ENCODE measurements at places on chromosomes 6 and 20.

GRCh38 chr6:33343953-33344611 lies 26.5 kb upstream of the ZBTB22 start:
- no peak for DNase-seq

DNA sequence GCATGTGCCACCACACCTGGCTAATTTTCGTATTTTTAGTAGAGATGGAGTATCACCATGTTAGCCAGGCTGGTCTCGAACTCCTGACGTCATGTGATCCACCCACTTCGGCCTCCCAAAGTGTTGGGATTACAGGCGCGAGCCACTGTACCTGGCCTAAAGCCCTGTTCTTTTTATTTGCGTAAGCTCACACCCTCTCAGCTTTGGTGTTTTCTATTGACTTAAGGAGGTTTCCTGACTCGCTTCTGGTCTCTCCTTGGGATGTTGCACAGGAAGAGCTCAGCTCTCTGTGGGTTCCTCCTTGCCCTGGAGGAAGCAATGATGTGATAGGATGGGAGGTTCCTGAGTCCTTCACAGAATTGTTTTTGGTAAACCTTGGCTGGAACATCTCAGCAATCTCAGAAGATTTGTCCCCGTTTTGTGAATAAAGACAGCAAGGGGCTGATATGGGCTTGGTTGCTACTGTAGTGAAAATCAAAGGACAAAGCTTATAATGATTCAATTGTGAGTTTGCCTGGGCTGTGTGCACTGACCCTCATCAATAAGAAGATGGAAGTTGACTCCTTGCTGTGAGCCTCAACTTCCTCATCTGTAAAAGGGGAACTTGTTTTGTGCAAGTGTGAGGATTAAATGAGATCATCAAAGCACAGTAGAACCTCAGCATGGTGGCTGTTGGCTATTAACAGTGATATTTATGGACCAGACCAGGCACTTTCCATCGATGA lies 27.0 kb downstream of the TOX2 start:
- DNase-seq = no peak

DNA sequence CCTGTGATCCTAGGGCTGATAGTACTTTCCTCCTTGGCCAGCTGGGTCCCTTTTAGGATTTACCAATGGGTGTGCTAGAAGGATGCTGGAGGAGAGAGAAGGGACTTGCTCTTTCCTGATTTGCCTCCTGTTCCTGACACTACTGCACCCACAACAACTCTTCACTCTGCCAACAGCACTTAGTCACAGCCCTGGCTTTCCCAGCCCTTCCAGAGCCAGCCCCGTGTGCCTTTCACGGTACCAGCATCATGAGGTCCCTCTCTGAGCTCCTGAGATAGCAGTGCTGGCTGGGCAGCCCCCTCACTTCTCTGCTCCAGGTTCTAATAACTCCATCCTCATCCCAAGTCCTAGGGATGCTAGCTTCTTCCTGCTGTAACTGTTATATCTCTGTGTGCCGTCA lies 80.9 kb downstream of the DNAH8 start:
- DNase-seq = no peak

- DNase-seq = no peak
These were observed 734 bp upstream of the OGFRL1 start for GRCh38 chr6:71287926-71288227.

All from NCI-H774 (cell line).